ENCODE measurements at places on chromosomes 16 and 17.

GRCh38 chr17:29949696-29950095, 8.3 kb downstream of the EFCAB5 start:
- no peak for ATAC-seq

GRCh38 chr17:78648293-78648692, 71.1 kb upstream of the DNAH17 start:
- ATAC-seq, result no peak

DNA sequence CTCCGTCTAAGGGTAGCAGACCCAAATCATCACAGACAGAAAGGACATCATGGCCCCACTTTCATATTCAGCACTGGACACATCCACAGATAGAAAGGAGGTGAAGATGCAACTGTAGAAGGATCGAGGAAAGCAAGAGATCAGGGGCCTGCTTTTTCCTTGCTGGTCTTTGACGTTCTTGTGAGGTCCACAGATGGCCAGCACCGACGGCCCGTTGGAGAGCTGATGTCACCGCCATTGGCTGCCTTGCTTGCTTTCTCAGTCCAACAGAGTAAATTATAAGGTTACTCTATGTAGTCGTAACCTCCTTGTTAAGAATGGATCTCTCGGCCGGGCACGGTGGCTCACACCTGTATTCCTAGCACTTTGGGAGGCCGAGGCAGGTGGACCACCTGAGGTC, 5.1 kb upstream of the RBFOX3 start:
- ATAC-seq, result no peak

DNA sequence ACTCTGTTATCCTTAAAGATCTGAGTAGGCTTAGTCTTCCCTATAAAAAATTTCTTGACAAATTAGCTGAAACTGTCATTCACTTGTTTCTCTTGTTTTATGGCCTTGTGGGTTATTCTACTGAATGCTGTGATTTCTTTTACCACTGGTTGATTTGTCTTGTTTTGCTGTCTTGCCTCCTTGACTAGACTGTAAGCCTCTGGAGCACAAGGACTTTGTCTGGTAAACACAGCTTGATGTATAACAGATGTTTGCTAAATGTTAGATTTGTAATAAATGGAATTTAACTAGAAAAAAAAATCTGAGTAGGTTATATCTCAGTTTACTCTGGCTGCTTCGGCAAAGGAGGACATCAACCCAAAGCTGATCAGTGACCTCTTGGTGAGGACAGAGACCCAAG, 21.6 kb downstream of the VAC14 start:
- no peak for ATAC-seq

- ATAC-seq, result peak; percentile 83
Measured at GRCh38 chr17:78197147-78197832, 10.1 kb downstream of the AFMID start.

GRCh38 chr17:68248891-68249290, 1.0 kb downstream of the AMZ2 start:
- no peak for ATAC-seq

DNA sequence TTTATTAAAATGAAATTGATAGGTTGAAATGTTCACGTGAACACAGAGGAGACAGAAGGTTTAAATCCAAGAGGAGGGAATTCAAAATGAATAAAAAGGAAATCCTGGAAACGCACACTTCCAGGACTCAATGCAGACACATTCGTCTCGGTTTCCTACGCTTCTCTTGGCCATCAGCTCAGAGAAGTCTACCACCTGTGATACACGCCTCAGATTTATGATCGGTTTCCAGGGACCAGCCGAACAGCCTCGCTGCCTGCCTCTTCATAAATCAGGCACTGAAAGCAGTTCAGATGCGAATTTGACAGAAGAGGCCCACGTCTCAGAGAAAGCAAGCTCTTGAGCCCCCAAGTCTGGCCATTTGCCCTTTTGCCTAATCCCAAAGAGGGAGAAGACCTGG, 125.5 kb upstream of the IRX3 start:
- peak; percentile 83 for ATAC-seq

DNA sequence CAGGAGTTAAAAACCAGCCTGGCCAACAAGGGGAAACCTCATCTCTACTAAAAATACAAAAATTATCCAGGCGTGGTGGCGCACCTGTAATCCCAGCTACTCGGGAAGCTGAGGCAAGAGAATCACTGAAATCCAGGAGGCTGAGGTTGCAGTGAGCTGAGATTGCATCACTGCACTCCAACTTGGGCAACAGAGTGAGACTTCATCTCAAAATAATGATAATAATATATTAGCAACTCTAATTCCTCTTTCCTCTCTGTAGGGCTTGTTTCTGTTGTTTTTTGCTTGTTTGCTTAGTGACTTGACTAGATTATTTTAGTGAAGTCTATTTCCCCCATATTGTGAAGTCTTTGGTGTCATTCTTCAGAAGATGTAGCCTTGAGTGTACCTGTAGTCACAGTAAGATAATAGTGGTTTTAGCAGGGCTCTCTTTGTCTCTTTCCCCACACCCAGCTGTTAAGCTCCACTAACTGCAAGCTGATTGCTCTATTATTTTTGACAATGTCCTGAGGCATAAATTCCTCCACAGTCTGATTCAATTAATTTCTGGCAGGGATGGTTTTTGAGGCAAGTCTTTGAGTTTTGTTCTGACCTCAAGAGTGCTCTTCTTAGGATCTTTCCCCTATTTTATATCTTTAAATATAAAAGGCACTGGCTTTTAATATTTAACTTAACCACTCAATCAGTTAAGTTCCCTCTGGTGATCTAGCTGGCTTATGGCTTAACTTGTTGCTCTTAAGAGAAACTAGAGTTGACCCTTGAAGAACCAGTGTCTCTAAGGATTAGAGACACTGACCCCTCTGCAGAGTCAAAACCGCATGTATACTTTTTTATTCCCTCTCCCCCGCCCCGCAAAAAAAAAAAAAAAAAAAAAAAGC, 18.6 kb upstream of the TNFSF12 start:
- no peak for ATAC-seq

DNA sequence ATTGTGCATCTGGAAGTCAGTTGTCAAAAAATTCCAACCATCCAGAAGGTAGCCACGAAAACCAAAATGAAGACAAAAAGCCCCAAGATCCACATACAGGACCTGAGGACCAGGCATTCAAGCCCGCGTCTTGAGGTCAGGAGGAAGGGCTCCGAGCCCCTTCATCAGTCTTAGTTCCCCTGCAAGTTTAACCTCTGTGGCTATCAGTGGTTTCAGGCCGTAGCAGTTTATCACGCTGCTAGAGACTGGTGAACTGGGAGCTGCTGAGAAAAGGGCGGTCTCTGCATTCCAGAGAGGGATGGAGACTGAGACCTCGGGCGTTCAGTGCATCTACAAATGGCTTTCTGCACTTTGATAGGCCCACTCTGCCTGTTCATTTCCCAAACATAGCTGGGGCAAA, 70.6 kb downstream of the IRF8 start:
- no peak for ATAC-seq

DNA sequence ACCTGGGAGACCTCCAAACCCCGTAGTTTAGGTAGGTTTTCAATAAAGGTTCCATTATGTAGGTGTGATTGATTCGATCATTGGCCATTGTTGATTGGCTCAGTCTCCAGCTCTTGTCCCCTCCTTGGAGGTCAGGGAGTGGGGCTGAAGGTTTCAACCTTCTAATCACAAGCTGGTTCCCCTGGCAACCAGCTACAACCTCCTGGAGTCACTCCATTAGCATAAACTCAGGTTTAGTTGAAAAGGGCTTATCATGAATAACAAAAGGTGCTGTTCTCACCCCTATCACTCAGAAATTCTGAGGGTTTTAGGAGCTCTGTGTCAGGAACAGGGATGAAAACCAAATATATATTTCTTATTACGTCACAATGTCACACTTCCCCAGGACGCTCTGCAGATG, 28.5 kb downstream of the TMEM132E start:
- no peak for ATAC-seq

All from motor neuron (in vitro differentiated cells).